ENCODE measurements at places on chromosomes 1 and 21.

- DNase-seq: no peak
Observed at GRCh38 chr1:212664409-212665199, 35.0 kb downstream of the BATF3 start.

- DNase-seq: no peak
Observed at GRCh38 chr1:245520611-245521010, 365.8 kb downstream of the KIF26B start.

- no peak for DNase-seq
Observed at GRCh38 chr1:15953294-15953771, 22.6 kb downstream of the ZBTB17 start.

- no peak for DNase-seq
Observed at GRCh38 chr1:224211206-224211962, 28.3 kb downstream of the DEGS1 start.

DNA sequence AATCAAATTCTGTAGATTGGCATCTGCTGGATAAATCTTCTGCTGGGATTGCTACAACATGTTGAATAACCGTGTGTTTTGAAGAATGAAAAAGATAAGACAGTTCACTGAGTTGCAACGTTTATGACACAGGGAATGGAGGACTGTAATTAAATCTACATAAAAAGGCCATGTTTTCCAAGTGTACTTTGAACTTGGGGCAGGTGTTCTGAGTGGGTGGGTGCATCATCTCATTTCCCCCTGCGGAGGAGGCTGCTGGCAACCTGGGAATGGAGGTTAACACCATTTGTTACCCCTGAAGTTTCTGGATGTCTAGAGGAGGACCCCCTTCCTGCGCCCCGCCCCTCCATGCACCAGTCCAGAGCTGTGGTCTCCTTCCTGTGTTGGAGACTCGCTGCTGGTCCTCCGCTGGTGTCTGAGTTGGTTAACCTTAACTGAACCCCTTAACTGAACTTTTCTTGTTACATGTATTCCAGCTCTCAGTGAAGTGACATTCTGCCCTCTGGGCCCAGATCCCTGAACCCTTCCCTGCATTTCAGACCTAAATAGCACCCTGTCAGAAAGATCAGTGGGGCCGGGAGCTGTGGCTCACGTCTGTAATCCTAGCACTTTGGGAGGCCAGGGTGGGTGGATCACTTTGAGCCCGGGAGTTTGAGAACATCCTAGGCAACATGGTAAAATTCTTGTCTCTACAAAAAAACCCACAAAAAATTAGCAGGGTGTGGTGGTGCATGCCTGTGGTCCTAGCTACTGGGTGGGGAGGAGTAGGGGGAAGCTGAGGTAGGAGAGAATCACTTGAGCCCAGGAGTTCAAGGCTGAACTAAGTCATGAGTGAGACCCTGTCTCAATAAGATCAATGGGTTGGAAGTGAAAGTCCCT lies 31.8 kb downstream of the UCK2 start:
- no peak for DNase-seq

DNA sequence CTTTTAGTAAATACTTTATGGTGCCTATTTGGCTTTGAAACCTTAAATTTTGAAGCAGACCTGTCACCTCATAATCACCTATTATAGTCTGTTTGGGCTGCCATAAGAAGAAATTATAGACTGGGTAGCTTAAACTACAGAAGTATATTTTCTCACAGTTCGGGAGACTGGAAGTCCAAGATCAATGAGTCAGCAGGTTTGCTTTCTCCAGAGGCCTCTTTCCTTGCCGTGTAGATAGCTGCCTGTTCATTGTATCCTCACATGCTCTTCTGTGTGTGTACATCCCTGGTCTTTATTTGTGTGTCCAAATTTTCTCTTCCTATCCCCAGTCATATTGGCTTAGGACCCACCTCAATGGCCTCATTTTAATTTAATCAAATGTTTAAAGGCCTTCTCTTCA lies 518.2 kb downstream of the ADGRL2 start:
- DNase-seq: no peak

DNA sequence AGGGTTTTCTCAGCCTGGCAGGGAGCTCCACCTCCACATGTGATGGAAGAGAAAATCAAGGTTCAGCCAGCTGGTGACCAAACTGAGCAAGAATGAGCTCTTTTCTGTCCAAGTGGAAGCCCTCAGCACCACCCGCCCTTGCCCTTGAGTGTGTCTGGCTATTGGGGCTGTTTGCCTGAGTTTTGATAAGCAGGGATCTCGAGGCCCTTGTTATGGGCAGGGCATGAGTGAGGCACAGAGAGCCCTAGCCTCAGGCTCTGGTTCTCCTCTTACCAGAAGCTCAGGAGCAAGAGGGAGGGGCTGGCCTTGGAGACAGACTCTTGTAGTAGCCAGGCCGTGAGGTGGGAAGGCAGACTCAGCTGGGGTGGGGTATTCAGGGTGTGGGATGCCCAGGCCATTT lies 37.5 kb upstream of the ARF1 start:
- no peak for DNase-seq

DNA sequence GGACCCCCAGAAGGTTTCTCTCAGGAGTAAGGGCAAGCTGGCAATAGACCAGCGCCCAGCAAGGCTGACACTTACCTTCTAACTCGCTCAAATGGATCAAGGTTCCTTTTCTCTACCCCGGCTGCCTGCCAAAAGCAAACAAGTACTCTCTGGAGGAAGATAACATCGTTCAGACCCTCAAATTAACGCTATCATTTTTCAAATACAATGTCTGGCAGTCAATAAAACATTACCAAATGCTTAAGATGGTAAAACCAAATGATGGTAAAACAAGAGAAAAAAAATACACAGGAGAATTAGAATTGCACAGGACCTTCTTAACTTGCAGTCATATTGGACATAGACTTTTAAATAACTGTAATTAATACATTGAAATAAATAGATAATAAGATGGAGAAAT lies 148.1 kb downstream of the SPATA46 start:
- DNase-seq: no peak

DNA sequence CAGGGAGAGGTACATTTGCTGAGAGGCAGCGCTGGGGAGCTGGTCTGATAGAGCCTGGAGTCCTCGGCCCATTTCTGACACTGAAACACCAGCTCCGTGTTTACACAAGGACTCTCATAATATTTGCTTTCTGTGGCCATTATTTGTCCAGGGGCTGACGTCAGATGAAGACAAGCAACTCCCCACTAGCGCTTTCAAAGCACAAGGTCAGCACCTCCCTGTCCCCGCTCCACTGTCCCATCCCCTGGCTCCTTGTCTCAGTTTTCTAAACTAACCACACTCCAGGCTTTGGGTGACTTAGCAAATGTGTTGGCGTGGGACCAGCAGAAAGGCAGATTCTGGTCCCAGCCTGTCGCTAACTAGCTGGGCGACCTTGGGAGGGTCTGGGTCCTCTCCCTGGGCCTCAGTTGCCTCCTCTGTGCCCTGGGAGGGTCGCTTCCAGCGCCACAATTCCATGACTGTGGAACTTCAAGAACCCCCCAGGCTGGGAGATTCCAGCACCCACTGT lies 37.4 kb upstream of the ZBTB40 start:
- DNase-seq: no peak

- no peak for DNase-seq
Observed at GRCh38 chr1:5111581-5111980, 457.2 kb downstream of the AJAP1 start.

GRCh38 chr1:81446000-81446669 lies 354.6 kb upstream of the ADGRL2 start:
- DNase-seq: no peak

DNA sequence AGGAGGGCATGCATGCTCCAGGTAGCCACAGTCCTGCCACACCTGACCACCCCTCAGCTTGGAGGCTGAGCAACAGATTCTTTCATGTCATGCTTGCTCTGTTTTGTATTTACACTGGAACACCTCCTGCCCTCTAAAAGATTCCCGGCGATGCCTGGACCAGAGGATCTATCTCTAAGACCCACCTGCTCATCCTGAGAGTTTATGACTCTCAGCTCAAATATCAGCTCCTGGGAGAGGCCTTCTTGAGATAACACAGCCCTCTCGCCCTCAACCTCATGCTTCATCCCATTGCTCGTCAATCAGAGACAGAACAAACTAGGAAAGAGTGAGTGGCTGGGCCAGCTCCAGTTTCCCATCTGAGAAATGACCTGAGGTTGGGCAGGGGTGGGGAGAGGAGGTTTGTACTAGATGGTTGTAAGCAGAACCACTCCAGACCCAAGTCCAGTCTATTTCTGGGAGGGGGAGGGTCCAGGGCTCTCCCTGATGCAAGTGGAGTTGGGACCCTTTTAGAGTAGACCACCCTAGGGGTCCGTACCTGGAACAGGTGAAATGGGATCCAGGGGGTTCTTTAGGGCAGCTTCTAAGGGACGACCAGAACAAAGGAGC lies 524.5 kb downstream of the MATN1 start:
- DNase-seq: no peak

- DNase-seq: no peak
Observed at GRCh38 chr1:45304311-45305081, 22.2 kb upstream of the HPDL start.

DNA sequence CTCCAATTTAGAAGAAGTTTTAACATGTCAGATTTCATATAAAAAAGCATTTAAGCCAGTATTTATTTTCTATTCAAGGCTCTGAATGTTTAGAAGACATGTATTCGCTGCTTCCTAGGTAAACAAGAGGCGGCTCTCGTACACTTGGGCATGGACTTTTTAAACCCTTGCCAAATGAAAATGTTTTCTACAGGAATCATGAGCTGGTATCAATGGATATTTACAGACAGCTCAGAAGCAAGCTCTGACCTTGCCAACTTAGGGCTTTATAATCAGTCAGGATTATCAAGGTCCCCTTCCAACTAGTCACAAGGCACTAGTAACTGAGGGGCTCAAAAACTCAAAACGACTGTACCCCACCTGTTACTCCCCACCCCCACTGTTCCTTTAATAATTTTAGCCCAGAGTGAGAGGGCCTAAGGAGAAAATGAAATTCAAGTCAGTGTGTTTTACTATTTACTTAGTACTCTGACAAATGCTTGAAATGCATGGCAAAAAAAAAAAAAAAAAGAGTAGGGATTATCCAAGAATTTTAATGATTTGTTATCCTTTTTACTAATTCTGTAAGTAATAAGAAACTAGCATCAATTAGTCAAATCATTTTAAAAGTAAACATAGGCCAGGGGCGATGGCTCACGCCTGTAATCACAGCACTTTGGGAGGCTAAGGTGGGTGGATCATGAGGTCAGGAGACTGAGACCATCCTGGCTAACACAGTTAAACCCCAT lies 12.4 kb downstream of the CLSTN1 start:
- DNase-seq: no peak

DNA sequence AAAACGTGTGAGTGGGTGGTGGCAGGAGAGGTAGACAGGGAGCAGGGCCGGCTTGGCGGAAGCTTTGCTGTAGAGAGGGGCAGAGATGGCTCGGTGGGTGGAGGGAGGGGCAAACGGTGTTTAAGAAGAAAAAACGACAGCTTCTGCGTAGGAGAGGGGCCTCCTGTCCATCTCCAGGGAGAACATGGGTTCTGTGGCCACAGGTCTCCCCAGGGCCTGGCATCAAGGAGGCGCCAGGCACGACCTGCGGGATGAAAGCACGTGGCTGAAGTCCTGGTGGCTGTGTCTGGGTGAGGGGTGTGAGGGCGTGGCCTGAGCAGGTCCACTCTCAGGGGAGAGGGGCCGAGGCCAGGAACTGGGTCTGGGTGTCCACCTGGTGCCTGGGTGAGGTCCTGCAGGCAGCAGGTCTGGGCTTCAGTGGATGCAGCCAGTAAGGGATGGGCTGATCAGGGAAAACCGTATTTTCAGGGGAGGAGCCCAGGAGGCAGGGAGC lies 940 bp upstream of the PRKCZ start:
- no peak for DNase-seq

DNA sequence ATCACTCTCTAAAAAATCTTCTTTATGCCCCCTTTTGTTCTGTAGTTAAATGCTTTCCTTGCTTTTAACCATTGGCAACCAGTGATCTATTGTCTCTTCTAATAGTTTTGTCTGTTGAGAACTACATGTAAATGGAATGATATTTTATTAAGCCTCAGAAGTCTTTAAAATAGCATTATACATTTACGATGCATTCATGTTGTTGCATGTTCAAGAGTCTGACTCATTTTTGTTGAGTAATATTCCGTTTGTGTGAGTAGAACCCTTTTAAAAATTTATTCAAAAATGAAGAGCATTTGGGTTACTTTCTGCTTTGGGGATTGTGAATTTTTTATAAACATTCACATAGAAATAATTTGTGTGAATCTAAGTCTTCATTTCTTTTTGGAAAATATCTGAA lies 1352.9 kb downstream of the NCAM2 start:
- no peak for DNase-seq

GRCh38 chr1:200099040-200099439 lies 71.5 kb downstream of the NR5A2 start:
- DNase-seq: no peak

DNA sequence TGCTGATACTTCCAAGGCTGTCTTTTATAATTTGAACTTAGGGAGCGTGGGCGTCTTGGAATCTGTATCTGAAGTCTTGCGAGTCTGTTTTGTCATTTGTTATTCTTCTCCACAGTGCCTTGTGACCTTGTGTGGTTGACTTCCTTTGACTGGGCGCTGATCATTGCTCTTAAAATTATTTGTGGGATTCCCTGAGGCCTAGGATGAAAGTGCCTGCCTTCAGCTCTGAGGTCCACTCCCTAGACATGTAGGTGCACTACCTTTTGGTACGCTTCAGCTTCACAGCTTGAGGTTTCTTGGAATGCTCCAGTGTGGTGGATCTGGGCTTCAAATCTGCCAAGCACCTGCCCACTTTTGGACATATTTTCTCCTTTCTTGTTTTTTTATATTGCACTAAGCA lies 50.2 kb upstream of the IGSF5 start:
- no peak for DNase-seq

DNA sequence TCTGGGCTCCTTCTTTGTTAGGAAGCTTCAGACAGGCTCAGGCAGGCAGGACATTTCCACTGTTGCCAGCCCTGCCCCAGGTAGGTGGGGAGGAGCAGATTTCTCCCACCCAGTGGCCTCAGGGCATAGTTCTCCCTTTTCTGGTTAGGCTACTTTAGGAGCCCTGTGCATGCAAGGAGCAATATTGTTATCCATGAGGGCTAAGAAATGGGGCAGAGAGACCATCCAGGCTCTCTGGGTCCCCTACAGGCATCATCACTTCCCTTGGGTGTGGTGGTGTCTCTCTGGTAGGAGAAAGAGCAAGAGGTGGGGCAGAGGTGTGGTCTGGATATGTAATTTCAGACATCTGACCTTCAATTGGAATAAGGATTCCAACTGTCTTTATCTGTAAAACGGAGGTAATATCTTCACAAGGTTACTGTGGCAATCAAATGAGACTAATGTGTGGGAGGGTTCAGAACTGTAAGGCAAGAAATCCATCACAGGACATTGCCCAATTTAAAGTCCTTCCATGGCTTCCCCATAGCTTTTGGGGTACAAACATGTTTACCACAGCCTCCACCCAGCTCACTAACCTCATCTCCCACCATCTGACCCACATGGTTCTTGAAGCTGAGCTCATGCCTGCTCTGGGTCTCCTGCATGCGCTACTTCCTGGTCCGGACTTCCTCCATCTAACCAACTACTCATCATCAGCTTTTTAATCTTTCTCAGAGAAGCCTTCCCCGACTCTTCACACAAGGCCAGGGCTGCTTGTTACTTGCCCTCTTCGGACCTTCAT lies 26.1 kb downstream of the PCAT6 start:
- DNase-seq: no peak

DNA sequence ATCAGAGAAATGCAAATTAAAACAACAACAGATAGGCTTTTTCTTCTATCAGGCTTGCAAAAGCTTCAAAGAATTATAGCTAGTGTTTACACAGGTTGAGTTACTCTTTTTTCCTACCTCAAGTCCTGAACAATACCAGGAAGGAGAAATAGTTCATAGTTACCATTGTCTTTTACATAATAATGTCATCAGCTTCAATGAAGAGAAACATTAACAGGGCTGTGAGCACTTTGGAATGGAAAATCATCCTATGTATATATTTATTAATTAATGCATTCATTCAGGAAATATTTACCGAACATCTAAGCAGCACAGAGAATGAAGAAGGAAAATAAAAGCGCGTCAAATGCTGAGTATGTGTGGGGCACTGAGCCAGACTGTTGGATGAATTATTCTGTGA lies 197.3 kb downstream of the ZBTB18 start:
- no peak for DNase-seq
